ENCODE measurements at places on chromosomes 7 and 10.

DNA sequence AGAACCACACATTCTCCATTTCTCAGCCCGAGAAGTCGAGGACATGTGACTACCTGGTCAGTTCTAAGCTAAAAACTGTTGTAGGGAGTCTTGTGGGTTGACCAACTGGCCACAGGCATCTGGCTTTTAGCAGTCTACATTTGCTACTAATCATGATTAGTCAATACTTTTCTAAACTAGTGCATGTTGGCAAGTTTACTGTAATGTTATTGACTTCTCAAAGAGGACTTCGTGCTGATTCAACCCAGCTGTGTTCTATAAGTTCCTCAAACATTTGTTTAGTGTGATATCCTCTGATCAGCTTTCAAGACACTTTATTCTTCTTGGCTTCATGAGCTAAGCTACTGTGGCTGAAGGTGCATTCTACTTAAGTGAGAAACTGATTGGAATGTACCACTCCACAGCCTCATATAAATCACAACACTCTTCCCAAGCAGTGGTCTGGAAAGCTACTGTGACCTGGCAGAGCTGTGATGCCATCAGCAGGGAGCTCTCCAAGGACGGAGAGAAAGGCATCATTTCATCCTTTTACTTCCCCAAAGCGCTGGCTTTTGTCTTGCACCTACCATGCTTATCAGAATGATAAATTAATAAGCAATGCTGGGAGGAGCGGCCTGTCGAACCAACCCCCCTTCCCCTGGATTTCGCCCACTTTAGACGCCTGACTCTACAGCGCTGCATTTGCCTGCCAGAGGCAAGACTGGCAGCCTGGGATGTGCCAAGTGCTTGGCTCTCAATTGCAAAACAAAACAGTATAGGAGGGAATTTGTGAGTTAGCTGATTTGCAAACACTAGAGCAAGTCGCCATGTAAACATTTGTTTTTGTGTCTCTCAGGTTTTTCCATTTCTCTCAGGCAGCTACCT, 206.7 kb upstream of the PLXNA4 start:
- DNase-seq = no peak

GRCh38 chr7:154767142-154767541, 235.8 kb downstream of the PAXIP1 start:
- no peak for DNase-seq

GRCh38 chr7:17558135-17558534, 259.7 kb downstream of the AHR start:
- no peak for DNase-seq

GRCh38 chr10:46001187-46001756, 29.0 kb downstream of the TIMM23 start:
- no peak for DNase-seq

All from COR-L47 (cell line).